ENCODE measurements at places on chromosomes 3 and 15. TPM values are rescaled to one million over a fixed set of nuclear protein-coding genes. Genes with fewer than 3 reads are reported as not detected.
A peak's percentile ranks its signal among the peaks of the same experiment; 100 is the strongest.

DNA sequence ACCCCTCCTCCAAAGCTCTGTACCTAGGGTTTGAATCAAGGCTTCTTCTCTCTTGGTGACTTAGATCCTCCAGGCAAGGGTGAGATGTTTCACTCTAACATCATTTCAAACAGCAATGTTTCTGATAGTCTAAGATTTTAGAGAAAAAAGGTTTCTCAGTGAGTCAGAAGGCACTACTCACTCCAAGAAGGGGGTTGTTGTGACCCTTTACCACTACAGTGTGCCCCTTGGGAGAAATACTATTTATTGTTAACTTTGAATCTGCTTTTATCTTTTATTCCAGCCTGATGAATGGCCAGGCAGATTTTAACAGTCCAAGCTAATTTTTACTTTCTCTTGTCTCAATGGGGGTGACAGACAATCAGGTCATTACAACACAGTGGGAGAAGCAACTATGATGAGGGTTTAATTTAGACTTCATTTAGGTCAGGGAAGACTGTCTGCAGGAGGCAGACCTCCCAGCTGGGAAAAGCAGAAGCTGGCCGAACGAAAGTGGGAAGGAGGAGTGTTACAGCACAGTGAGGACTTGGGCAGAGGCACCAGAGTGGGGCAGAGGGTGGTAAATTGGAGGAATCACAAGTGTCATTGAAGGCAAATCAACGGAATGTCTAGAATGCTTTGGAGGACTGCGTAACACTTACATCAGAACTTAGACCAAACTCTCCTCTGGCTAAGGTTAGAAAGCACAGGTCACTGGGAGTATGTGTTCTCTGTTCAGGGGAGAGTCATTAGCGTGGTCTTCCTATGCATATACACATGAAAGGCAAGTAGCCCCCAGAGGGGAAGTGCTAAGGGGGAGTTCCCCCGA is 21.2 kb downstream of the ZNF860 start:
- H3K4me3 ChIP-seq, result no peak overlapping the region
- no peak overlapping the region for H3K27ac ChIP-seq
- H3K27me3 ChIP-seq, result no peaks in the 10 kb centered on the region
- no peaks in the 10 kb centered on the region for H3K36me3 ChIP-seq
- no peak for DNase-seq

ARHGEF3 gene
- total RNA-seq, result 9.4 TPM

- DNase-seq, result no peak
- H3K27me3 ChIP-seq, result no peaks in the 10 kb centered on the region
- H3K4me1 ChIP-seq, result no peaks in the 10 kb centered on the region
- H3K36me3 ChIP-seq, result no peaks in the 10 kb centered on the region
- H3K27ac ChIP-seq, result no peak overlapping the region
- H3K4me3 ChIP-seq, result no peak overlapping the region
These were observed 187.3 kb upstream of the NSMCE3 start for GRCh38 chr15:29456964-29457363.

DNA sequence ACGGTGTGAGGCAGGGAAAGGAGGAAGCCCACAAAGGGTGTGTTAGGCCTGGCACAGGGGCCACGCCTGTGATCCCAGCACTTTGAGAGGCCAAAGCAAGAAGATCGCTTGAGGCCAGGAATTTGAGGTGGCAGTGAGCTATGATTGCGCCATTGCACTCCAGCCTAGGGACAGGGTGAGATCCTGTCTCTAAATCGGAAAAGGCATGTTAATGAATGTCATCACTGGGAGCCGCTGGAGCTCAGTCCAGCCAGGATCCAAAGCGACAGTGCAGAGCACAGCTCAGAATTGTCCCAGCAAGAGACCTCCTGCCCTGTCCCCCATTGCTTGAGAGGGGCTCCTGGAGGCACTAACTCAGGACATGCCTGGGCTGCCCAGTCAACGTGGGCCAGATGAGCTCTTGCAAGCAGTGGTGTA is 15.0 kb upstream of the FBLN2 start:
- no peaks in the 10 kb centered on the region for H3K27me3 ChIP-seq
- no peak overlapping the region for H3K4me3 ChIP-seq
- H3K27ac ChIP-seq, result no peak overlapping the region

DNA sequence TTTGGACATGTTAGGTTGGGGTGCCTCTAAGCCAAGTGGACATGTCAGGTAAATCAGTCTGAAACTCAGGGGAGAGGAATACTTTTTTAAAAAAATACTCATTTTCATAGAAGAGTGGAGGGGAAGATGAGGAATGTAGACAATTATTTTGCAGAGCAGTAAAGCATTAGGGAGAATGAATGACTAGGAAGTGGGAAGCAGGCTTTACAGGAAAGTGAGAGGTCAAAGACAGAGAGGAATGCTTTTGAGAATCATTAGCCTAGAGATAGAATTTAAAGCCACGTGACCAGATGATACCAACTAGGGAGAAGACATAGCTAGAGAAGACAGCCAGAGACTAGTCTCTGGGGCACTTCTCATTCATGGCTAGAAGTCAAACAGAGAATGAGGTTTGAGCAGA is 91.0 kb downstream of the RAD18 start:
- DNase-seq, result no peak
- no peaks in the 10 kb centered on the region for H3K27me3 ChIP-seq
- H3K27ac ChIP-seq, result no peak overlapping the region
- H3K36me3 ChIP-seq, result peaks cover 2% of the 10 kb centered on the region
- no peak overlapping the region for H3K4me3 ChIP-seq
- no peaks in the 10 kb centered on the region for H3K4me1 ChIP-seq

GRCh38 chr15:85277847-85278370 is 102.5 kb upstream of the AKAP13 start:
- no peak for DNase-seq
- no peaks in the 10 kb centered on the region for H3K36me3 ChIP-seq
- no peaks in the 10 kb centered on the region for H3K4me1 ChIP-seq
- H3K27ac ChIP-seq, result no peak overlapping the region
- no peak overlapping the region for H3K4me3 ChIP-seq
- H3K27me3 ChIP-seq, result no peaks in the 10 kb centered on the region

ZNF502 gene
- 1.1 TPM for total RNA-seq

- peak; percentile 60 for DNase-seq
- H3K27me3 ChIP-seq, result peaks cover 3% of the 10 kb centered on the region
- peaks cover 3% of the 10 kb centered on the region for H3K4me1 ChIP-seq
- H3K27ac ChIP-seq, result no peak overlapping the region
- no peaks in the 10 kb centered on the region for H3K36me3 ChIP-seq
These were observed 126.8 kb upstream of the ARHGEF3 start for GRCh38 chr3:56928379-56929068.

- peaks cover 4% of the 10 kb centered on the region for H3K27me3 ChIP-seq
- no peaks in the 10 kb centered on the region for H3K36me3 ChIP-seq
- H3K4me3 ChIP-seq, result no peak overlapping the region
- no peak overlapping the region for H3K27ac ChIP-seq
These were observed 7.5 kb upstream of the IGSF10 start for GRCh38 chr3:151468284-151468917.

GRCh38 chr3:81968658-81969057 is 207.2 kb upstream of the GBE1 start:
- H3K36me3 ChIP-seq, result no peaks in the 10 kb centered on the region
- peaks cover 8% of the 10 kb centered on the region for H3K4me1 ChIP-seq
- DNase-seq, result no peak
- no peaks in the 10 kb centered on the region for H3K27me3 ChIP-seq

- peak; percentile 9 for DNase-seq
- H3K27me3 ChIP-seq, result no peaks in the 10 kb centered on the region
- H3K4me3 ChIP-seq, result no peak overlapping the region
- peaks cover 41% of the 10 kb centered on the region for H3K4me1 ChIP-seq
These were observed 16.6 kb downstream of the NFKBIZ start for GRCh38 chr3:101865751-101866509.

GRCh38 chr15:32715276-32715675 is 2.5 kb upstream of the GREM1 start:
- DNase-seq, result no peak
- no peaks in the 10 kb centered on the region for H3K36me3 ChIP-seq
- no peak overlapping the region for H3K4me3 ChIP-seq

DNA sequence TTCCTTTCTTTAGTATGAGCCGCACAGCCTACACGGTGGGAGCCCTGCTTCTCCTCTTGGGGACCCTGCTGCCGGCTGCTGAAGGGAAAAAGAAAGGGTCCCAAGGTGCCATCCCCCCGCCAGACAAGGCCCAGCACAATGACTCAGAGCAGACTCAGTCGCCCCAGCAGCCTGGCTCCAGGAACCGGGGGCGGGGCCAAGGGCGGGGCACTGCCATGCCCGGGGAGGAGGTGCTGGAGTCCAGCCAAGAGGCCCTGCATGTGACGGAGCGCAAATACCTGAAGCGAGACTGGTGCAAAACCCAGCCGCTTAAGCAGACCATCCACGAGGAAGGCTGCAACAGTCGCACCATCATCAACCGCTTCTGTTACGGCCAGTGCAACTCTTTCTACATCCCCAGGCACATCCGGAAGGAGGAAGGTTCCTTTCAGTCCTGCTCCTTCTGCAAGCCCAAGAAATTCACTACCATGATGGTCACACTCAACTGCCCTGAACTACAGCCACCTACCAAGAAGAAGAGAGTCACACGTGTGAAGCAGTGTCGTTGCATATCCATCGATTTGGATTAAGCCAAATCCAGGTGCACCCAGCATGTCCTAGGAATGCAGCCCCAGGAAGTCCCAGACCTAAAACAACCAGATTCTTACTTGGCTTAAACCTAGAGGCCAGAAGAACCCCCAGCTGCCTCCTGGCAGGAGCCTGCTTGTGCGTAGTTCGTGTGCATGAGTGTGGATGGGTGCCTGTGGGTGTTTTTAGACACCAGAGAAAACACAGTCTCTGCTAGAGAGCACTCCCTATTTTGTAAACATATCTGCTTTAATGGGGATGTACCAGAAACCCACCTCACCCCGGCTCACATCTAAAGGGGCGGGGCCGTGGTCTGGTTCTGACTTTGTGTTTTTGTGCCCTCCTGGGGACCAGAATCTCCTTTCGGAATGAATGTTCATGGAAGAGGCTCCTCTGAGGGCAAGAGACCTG is 13.2 kb downstream of the GREM1 start:
- no peaks in the 10 kb centered on the region for H3K27me3 ChIP-seq
- H3K4me3 ChIP-seq, result no peak overlapping the region
- H3K27ac ChIP-seq, result no peak overlapping the region
- peak; percentile 56 for DNase-seq

DNA sequence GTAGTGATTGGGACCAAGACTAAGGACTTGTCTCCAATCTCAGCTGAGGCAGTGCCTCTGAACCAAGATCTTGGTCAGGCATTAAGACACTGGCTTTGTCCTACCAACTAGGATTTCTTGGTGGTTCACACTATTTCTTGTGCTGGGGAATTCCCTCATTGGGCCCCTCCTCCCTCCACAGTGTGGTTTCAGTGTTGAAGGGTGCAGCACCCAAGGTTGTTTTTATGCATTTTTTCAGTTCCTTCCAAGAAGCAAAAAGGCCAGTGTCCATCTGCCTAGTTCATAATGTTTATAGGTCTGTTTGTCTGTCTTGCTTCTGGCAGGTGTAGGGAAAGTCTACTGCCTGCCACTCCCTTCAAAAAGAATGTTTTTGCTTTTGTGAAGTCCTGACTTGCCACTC is 10.6 kb upstream of the ITPKA start:
- no peak overlapping the region for H3K27ac ChIP-seq
- H3K27me3 ChIP-seq, result no peaks in the 10 kb centered on the region
- no peak for DNase-seq
- no peaks in the 10 kb centered on the region for H3K4me1 ChIP-seq
- H3K4me3 ChIP-seq, result no peak overlapping the region

DNA sequence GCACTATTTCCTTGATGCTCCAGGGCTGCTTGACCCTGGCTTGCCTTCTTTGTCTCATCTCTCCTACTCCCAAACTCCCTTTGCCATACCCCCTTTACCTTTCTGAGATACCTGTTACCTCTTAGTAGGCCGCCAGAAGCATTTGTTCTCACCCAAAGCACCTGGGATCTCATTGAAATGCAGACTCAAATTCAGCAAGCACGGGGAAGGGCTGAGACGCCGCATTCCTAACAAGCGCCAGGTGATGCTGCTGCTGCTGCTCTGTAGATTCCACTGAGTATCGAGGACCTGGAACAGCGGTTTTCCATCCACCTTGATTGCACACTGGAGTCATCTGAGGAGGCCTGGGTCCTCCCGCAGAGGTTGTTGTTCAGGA is 91.8 kb downstream of the TMEM266 start:
- no peaks in the 10 kb centered on the region for H3K36me3 ChIP-seq
- H3K27me3 ChIP-seq, result no peaks in the 10 kb centered on the region
- H3K4me1 ChIP-seq, result no peaks in the 10 kb centered on the region
- H3K4me3 ChIP-seq, result no peak overlapping the region
- no peak overlapping the region for H3K27ac ChIP-seq

ILDR1 gene
- not detected for total RNA-seq

DNA sequence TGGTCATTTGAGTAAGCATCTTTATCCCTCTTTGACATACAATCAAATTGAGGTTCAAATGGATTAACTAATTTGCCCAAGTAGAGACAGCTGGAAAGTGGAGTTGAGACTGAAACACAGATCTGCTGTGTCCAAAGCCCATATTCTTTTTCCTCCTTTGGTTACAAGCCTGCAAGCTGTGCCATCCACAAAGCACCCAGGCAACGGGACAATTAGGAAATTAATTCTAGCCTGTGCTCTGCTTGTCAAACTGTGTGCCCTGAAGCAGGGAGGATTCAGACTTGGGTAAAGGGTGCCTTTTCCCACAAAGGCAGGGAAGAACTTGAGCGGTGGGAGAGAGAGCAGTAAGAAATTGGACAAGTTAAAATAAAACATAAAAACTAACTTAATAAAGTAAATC is 127.9 kb downstream of the DTWD1 start:
- H3K27ac ChIP-seq, result no peak overlapping the region
- no peak overlapping the region for H3K4me3 ChIP-seq
- no peaks in the 10 kb centered on the region for H3K36me3 ChIP-seq
- H3K27me3 ChIP-seq, result no peaks in the 10 kb centered on the region
- no peak for DNase-seq

- DNase-seq, result no peak
- no peak overlapping the region for H3K27ac ChIP-seq
- no peaks in the 10 kb centered on the region for H3K36me3 ChIP-seq
- H3K4me1 ChIP-seq, result no peaks in the 10 kb centered on the region
- no peaks in the 10 kb centered on the region for H3K27me3 ChIP-seq
These were observed 163.6 kb upstream of the NDN start for GRCh38 chr15:23850666-23851065.

FOXL2NB gene
- total RNA-seq, result 0.11 TPM

DNA sequence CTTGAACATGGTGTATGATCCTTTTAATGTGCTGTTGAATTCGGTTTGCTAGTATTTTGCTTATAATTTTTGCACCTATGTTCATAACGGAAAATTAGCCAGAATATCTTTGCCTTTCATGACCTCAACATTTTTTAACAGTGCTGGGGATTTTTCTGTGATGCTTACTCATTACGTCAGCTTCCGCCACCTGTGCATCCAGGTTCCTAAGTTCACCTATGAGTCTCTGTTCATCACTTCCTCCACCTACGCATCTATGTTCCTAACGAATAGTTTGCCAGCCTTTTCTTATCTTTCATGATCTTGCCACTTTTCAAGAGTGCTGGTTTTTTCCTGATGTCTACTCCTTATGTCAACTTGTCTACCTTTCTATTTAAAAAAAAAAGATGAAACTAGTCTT is 16.5 kb downstream of the AADACL2 start:
- no peak for DNase-seq
- H3K27ac ChIP-seq, result no peak overlapping the region
- H3K4me3 ChIP-seq, result no peak overlapping the region
- no peaks in the 10 kb centered on the region for H3K36me3 ChIP-seq

GRCh38 chr15:83567318-83567717 is 86.6 kb upstream of the ADAMTSL3 start:
- H3K36me3 ChIP-seq, result no peaks in the 10 kb centered on the region
- no peak overlapping the region for H3K4me3 ChIP-seq
- no peak overlapping the region for H3K27ac ChIP-seq
- no peaks in the 10 kb centered on the region for H3K4me1 ChIP-seq

Data from cardiac muscle cell (in vitro differentiated cells and primary cell).